Adrenal gland (tissue), 19 donors: ENCODE measurements at places on chromosomes 16 and 17. TPM values are rescaled to one million over a fixed set of nuclear protein-coding genes. Genes with fewer than 3 reads are reported as not detected.

The CDH5 gene
- 50.9 TPM for total RNA-seq

DNA sequence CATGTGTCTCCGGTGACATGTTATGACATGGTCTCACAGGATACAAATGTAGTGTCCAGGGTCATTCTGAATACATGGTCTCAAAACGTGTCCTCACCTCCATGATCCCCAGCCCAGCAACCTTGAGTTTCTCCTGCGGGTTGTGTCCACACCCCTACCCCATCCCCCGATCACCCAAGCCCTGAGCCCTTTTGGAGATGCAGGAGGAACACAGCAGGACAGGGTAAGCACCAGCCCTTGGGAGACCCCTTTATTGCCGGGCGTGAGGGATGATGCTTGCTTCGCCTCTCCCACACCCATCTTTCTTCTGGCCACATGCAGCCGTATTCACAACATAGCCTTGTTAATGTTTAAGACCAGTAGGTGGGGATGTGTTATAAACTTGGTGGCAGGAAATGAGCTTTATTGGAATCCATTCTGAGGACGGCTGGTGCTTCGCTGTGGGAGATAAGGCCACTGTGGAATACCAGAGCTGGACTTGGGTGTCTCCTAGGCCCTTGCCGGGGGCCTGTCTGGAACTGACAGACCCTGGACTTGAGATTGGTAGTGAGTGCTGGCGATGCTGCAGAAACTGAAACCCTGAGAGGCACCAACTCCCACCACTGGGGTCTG is 5.5 kb downstream of the TMEM132E start:
- no peaks in the 10 kb centered on the region for H3K36me3 ChIP-seq
- H3K27ac ChIP-seq: no peak overlapping the region
- H3K4me3 ChIP-seq: no peak overlapping the region
- H3K4me1 ChIP-seq: peaks cover 3% of the 10 kb centered on the region
- peaks cover 44% of the 10 kb centered on the region for H3K27me3 ChIP-seq

The ZNF624 gene
- total RNA-seq: 3.4 TPM

DNA sequence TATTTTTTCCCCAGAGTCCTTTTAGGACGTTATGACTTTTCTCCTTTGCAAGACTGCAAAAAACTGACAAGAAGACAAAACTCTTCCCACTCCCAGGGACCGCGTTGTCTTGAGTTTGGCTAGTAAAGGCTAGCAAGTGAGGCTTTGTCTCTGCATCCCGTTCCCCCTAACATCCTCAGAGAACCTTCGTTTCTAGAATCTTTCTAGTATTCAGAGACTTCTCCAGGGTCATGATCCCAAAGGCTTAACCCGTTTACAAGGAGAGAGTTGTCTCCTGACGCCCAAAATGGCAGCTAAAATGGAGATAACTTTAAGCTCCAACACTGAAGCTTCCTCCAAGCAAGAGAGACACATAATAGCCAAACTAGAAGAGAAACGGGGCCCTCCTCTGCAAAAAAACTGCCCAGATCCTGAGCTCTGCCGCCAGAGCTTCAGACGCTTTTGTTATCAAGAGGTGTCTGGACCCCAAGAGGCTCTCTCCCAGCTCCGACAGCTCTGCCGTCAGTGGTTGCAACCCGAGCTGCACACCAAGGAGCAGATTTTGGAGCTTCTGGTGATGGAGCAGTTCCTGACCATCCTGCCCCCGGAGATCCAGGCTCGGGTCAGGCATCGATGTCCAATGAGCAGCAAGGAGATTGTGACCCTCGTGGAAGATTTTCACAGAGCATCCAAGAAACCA is 843 bp downstream of the ZNF174 start:
- H3K27ac ChIP-seq: peak overlapping the region; percentile 66
- no peak for DNase-seq
- peaks cover 17% of the 10 kb centered on the region for H3K4me1 ChIP-seq
- H3K27me3 ChIP-seq: no peaks in the 10 kb centered on the region

The ZSCAN10 gene
- 0.15 TPM for total RNA-seq

GRCh38 chr17:72563952-72564351 is 443.1 kb downstream of the SOX9 start:
- H3K27ac ChIP-seq: no peak overlapping the region
- no peaks in the 10 kb centered on the region for H3K36me3 ChIP-seq
- no peaks in the 10 kb centered on the region for H3K4me1 ChIP-seq
- no peak overlapping the region for H3K4me3 ChIP-seq

- no peaks in the 10 kb centered on the region for H3K36me3 ChIP-seq
- H3K27ac ChIP-seq: peak within 1 kb of the TSS; percentile 67
- DNase-seq: peak; percentile 51
- H3K4me1 ChIP-seq: no peaks in the 10 kb centered on the region
These were observed at the start of gene MT1M for GRCh38 chr16:56632156-56632847. Gene MT1M (plus strand): TSS chr16:56632659. CDS start chr16:56632732, 73 bp downstream.

The SMIM36 gene
- total RNA-seq: not detected

The SRL gene
- total RNA-seq: 0.29 TPM

The TP53TG3B gene
- not detected for total RNA-seq

DNA sequence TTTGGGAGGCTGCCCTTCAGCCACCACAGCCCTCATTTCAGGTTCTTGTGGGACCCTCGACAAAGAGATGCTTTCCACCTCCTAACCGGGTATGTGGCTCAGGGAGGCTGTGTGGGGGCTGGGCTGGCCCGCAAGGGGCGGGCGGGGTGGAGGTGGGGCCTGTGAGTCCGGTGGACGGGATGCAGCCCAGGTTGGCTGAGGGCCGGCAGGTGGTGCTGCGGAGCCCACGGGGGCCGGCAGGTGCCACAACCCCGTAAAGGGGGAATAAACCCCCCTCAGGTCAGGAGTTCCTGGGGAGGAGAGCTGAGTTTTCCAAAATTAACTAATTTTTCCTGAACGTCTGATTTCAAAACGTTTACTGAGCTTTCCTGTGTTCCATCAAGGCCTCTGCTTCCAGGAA is 4.9 kb upstream of the CIAO3 start:
- no peaks in the 10 kb centered on the region for H3K36me3 ChIP-seq
- H3K4me1 ChIP-seq: peaks cover 3% of the 10 kb centered on the region
- H3K4me3 ChIP-seq: no peak overlapping the region
- no peak for DNase-seq
- H3K27me3 ChIP-seq: no peaks in the 10 kb centered on the region
- H3K27ac ChIP-seq: no peak overlapping the region

- no peaks in the 10 kb centered on the region for H3K36me3 ChIP-seq
- H3K4me1 ChIP-seq: no peaks in the 10 kb centered on the region
- H3K27me3 ChIP-seq: no peaks in the 10 kb centered on the region
- H3K4me3 ChIP-seq: no peak overlapping the region
- DNase-seq: no peak
These were observed 502.9 kb downstream of the GRIN2A start for GRCh38 chr16:9679213-9679767.

The CTRL gene
- 0.31 TPM for total RNA-seq

DNA sequence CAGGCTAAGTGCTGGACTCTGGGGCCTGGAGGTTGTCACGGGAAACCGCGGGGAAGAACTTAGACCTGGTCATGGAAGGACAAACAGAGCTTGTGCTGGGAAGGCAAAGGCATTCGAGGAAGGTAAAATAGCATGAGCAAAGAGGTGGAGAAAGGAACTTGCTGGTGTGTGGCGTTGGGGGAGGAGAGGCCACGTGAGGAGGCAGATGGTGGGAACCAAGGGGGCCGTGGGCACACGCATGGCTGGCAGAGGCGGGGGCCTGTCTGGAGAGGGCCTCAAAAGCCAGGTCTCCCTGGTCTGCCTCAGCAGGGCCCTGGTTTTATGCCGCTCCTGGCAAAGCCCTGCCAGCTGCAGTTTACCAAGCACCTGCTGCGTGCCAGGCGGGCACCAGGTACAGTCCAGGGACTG is 15.3 kb downstream of the CORO7 start:
- no peak for DNase-seq
- no peaks in the 10 kb centered on the region for H3K27me3 ChIP-seq
- no peak overlapping the region for H3K4me3 ChIP-seq
- no peaks in the 10 kb centered on the region for H3K4me1 ChIP-seq
- H3K36me3 ChIP-seq: peaks cover 25% of the 10 kb centered on the region
- no peak overlapping the region for H3K27ac ChIP-seq

GRCh38 chr17:12896180-12896785 is 107.0 kb downstream of the ARHGAP44 start:
- no peak overlapping the region for H3K4me3 ChIP-seq
- DNase-seq: no peak
- H3K4me1 ChIP-seq: no peaks in the 10 kb centered on the region
- no peaks in the 10 kb centered on the region for H3K27me3 ChIP-seq
- no peak overlapping the region for H3K27ac ChIP-seq
